ENCODE measurements at places on chromosomes 3 and 15.
A peak's percentile ranks its signal among the peaks of the same experiment; 100 is the strongest.

- DNase-seq: peak; percentile 2
These were observed 25.3 kb downstream of the FBXO22 start for GRCh38 chr15:75928680-75929608.

DNA sequence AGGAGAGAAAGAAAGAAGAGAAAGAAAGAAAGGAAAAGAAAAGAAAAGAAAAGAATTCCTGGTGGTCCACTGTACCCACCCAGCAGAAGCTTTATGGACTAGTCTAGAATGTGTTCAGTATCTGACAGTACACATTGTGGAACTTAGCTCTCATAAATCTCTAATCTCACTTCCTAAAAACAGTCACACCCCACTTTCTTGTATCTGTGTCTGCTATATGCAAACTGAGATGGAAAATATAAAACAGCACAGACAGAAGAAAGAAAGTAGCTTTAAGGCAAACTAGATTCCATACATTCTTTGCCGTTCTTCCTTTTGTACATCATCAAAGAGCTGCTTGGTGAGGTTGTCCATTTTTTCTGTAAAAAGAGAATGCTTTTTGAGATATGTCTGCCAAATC is 41.1 kb upstream of the GNB5 start:
- DNase-seq: no peak

DNA sequence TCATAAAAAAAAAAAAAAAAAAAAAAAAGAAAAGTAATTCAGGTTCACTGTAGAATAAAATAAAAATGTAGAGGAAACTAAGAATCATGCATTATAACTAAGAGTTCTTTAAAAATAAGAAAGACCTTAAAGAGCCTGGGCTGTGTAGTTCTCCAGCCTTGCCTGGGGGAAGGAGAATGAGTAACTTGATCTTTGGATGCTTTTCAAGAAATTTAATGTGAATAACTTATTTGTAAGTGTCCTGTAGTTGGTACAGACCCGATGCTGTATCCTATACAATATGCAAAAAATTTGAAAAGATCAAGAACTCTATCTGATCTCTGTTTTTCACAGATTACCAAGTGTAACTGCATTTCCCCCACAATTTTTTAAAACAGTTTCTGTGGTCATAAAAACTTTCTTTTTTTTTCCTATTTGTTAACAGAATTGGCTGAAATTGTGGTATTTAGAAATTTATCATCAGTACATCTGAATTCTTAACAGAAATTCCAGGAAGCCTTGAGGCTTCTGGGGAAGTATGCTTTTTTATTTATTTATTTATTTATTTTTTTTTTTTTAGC is 195.3 kb downstream of the THRB start:
- DNase-seq: no peak

DNA sequence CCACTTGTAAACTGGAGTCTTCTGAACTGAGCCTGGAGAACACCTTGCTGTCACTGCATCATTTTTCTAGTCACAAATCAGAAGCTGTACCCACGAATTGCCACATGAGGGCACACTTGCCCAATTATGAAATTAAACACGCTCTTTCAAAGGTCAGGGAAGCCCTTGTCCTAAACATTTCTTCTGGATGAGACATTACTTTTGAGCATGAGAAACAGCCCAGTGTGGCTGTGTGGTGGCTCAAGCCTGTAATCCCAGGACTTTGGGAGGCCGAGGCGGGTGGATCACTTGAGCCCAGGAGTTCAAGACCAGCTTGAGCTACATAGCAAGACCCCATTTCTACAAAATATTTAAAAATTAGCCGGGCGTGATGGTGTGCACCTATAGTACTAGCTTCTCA is 27.5 kb upstream of the CFAP161 start:
- DNase-seq: peak; percentile 71

GRCh38 chr3:39101022-39101689 is 6.3 kb downstream of the GORASP1 start:
- peak; percentile 2 for DNase-seq

- DNase-seq: no peak
These were observed 66.5 kb downstream of the TLE3 start for GRCh38 chr15:70031261-70031660.

DNA sequence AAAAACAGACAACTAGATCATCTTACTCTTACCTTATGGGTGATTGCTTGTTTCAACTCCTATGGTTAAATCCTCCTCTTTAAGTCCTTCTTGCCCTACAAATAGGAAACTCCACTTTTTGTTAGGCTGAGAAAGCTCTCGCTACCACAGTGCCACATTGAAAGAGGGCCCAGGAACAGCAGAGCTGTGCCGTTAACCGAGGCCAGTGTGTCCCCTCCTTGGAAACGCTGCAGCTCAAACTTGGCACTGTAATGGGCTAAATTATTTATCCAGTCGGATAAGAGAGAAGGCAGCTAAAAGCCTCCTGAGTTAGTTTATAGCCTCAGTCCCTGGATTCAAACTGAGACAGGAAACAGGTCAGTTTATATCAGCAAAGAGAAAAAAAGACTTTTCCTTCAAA is 46.1 kb downstream of the KBTBD12 start:
- no peak for DNase-seq

DNA sequence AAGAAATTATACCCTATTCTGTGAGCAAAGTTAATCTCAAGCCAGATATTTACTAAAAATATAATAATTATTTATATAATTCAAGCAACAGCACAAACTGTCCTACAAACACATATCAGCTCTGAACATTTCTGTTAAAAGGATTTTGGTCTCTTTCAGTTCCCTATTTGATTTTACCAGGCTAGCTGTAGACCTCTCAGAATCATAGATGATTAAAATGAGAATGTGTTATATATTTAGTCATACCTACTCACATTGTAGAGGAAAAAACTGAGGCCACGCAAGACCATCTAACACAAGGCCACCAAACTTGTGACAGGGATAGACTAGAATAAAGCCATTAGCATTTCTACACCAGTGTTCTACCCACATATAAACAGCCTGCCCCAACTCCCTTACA is 28.5 kb downstream of the ACKR4 start:
- no peak for DNase-seq

DNA sequence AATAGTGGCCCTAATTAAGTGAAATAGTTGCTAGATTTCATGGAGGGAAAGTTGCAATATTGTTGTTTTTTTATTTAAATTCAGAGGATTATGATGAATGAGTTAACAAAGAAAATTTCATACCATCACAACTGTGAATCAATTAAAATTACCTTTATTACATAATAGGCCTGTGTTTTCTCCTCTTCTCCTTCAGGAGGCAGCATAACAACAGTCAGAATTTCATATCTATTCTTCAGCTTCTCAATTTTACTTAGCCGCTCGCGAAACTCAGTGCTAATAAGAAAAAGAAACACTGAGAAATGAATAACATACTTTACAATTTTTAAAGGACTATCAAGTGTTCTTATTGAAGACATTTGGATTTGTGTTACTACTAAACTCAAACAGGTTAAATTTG is 29.4 kb downstream of the TTC14 start:
- DNase-seq: no peak

- no peak for DNase-seq
These were observed 440.9 kb downstream of the RBMS3 start for GRCh38 chr3:29721789-29722188.

GRCh38 chr3:50912746-50913145 is 238.0 kb downstream of the DOCK3 start:
- no peak for DNase-seq

DNA sequence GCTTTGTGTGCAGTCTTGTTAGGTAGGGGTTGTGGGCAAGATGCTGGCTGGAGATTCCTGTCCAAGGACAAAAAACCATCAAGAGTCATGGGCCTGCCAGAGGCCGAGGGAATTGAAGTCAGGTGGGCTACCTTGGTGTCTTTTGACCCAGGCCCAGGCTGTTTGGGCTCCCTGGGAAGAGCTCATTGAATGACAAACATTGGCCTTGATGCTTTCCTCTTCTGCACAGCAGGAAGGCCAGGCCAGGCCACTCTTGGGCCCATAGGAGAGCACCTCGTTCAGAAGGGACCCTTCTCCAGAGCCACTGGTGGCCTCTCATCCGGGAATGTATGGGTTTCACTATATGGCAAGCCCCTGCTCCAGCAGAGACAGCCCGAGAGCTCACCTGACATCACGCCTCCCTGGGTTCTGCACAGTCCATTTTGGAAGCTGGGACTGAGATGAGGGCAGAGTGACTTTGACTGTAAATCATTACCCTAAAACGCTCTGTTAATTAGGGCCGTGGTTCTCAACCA is 169.1 kb downstream of the NSMCE3 start:
- DNase-seq: no peak

- DNase-seq: no peak
These were observed 31.2 kb upstream of the CFAP20DC start for GRCh38 chr3:59081071-59081470.

DNA sequence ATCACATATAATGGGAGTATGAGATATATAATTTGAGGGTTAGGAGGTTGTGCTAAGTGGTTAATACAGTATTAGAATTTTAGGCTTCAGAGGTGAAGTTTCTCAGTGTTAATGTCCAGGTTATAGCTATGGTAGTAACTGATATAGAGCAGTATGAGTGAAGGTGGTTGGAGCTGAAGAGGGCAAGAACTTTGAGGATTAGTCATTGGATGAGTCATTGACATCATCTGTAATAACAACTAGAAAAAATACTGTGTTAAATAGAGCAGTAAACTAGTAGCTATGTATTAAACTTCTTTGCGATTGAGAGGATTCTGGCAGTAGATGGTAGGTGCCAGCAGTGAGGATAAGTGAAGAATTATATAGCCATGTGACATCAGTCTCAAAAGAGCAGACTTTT is 47.5 kb upstream of the EIF3J start:
- no peak for DNase-seq

DNA sequence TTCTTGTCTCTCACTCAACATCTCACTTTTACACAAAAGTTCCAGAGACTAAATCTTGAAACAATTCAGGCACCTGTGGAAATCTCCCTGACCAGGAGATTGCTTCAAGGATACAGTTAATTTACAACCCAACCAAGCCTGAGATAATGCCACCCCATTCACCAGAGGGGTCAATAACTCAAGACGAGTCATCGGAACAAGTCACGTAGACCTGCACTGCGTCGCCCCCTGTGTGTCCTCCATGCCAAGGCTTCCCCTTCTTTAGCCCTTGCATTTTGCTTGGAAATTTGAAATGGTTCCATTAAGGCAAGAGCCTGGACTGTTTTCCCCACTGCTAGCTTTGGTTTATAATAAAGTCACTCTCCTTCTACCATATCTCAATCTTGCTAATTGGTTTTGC is 129.0 kb upstream of the NEO1 start:
- no peak for DNase-seq

DNA sequence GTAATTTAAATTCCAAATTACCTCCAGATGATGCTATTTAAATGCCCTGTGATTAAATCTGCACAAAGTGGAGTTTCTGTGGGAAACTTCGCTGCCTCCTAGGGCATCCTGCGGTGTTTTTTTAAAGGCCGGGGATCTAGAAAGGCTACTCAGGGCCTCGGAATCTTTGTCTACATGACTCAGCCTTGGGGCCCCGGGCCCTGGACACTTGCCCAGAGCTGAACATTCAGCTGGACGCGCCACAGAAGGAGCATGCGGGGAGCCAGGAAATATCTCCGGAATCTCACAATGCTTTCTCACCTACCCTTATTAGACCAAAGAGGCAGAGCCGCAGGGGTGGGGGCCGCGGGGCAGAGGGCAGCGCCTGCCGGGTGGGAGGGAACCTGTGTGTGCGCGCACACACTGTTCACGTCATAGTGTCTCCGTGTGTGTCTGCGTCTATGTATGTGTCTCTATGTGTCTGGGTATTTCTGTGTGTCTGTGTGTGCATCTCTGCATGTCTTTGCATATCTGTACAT is 145.5 kb upstream of the TPM1 start:
- no peak for DNase-seq

GRCh38 chr15:78301326-78301725 is 1.9 kb upstream of the SKIC8 start:
- DNase-seq: no peak

GRCh38 chr3:189269365-189269764 is 97.6 kb downstream of the TPRG1 start:
- DNase-seq: no peak

DNA sequence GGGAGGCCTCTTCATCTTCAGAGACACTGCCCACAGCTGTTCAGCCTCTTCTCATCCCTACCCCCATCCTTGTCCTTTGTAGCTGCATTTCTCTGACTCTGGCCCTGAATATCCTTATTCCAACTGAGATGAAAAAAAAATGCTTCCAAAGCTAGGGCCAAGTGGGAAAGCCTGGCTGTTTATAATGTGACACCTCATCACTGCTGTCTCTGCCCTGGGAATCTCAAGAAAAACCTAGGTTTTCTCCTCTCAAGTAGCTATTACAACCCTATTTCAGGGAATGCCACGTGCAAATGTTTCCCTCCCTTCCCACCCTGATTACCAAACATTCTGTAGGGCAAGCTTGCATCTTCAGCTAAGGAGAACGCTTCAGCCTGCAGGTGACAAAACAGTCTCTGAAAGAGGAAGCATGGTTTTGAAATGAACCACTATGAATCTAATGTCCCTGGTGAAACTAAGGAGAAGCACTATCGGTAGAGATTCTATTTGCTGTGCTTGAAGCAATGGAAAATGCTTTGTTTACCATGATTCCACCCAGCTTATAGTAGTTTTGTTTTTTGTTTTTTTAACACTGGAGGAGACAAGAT is 65.4 kb downstream of the USF3 start:
- DNase-seq: peak; percentile 30

DNA sequence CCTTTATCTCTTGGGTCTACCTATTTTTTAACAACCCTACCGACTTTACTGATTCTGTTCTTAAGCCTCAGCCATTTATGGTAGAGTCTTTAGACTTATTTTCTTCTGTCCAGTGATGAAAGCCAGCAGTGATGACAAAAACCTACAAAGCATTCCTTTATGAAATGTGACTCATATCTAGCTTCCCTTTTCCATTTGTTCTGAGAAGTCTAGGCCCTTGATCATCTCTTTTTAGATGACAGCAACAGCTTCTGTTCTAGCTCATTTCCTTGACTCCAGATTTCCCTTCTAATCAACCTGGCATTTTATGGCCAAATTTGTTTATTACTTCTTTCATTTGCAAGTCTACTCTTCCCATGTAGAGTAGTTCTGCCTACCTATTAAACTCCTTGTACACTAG is 36.1 kb downstream of the CFAP44 start:
- DNase-seq: no peak

GRCh38 chr3:141272906-141273662 is 41.5 kb downstream of the PXYLP1 start:
- no peak for DNase-seq

DNA sequence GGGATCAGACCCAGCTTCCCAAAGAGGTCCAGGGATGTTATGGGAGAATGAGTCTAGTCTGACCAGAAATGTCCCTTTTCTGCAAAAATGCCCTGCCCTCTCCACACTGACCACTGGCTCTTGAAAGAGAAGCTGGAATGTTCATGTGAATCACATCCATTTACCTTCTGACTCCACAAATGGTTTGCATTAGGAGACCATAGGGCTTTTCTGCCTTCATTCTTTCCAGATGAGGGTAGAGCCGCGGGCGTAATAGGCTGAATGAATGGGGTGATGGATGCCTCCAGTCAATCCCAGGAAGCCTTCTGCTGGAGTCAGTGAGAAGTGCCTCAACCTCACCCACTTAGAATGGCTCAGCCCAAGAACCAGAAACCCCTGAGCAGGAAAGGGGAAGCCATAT is 47.2 kb upstream of the IREB2 start:
- DNase-seq: no peak
